ENCODE measurements at places on chromosomes 2 and 18. TPM values are rescaled to one million over a fixed set of nuclear protein-coding genes. Genes with fewer than 3 reads are reported as not detected.

- H3K27ac ChIP-seq = no peak overlapping the region
- no peak for DNase-seq
- no peaks in the 10 kb centered on the region for H3K4me1 ChIP-seq
- no peak overlapping the region for H3K4me3 ChIP-seq
- peaks cover 2% of the 10 kb centered on the region for H3K27me3 ChIP-seq
- H3K36me3 ChIP-seq = no peaks in the 10 kb centered on the region
Measured at GRCh38 chr18:35408843-35409261, 31.7 kb upstream of the ZNF396 start.

DNA sequence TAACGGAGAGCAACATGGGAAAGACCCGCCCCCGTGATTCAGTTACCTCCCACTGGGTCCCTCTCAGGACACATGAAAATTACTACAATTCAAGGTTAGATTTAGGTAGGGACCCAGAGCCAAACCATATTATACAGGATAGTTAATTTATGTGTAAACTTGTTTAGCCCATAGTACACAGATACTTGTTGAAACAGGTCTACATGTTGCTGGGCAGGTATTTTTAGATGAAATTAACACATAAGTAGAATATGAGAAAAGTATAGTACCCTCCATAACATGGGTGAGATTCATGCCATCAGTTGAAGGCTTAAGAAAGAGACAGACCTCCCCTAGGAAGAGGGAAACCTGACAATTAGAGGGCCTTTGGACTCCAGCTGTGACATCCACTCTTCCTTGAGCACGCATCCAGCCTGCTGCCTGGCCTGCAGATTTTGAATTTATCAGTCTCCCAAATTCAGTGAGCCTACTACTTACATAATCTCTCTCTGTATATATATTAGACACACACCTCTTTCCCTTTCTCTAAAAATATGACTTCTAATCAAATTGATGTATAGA, 463.5 kb upstream of the NETO1 start:
- no peaks in the 10 kb centered on the region for H3K27me3 ChIP-seq
- DNase-seq = no peak
- H3K36me3 ChIP-seq = no peaks in the 10 kb centered on the region
- no peak overlapping the region for H3K4me3 ChIP-seq

Gene SPP2
- total RNA-seq = not detected

GRCh38 chr2:190090148-190090547, 27.6 kb upstream of the MSTN start:
- no peak for DNase-seq
- H3K27me3 ChIP-seq = no peaks in the 10 kb centered on the region
- no peaks in the 10 kb centered on the region for H3K36me3 ChIP-seq
- no peaks in the 10 kb centered on the region for H3K4me1 ChIP-seq
- H3K4me3 ChIP-seq = no peak overlapping the region
- no peak overlapping the region for H3K27ac ChIP-seq

- H3K27me3 ChIP-seq = no peaks in the 10 kb centered on the region
- H3K36me3 ChIP-seq = no peaks in the 10 kb centered on the region
- DNase-seq = no peak
- H3K4me3 ChIP-seq = no peak overlapping the region
- no peak overlapping the region for H3K27ac ChIP-seq
Measured at GRCh38 chr2:21422050-21422449, 298.3 kb downstream of the TDRD15 start.

DNA sequence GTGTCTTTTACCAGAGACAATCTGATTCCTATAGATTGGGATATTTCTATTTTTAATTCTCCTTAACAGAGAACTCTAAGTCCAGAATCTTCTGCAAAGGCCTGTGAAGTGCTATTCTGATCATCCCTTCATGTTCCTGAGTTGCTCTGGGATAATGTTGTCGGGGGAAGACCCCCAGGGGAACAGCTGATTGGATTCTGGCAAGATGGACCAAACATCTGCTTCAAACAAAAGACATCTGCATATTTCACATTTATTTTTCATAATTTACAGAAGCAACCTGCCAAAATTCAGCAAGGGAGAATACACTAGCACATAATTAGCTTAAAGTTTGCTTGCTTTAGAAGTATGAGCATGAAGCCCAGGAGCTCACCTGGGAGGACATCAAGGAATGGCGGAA, 116.0 kb upstream of the ETAA1 start:
- H3K4me1 ChIP-seq = peaks cover 1% of the 10 kb centered on the region
- no peak overlapping the region for H3K27ac ChIP-seq
- H3K36me3 ChIP-seq = no peaks in the 10 kb centered on the region
- no peaks in the 10 kb centered on the region for H3K27me3 ChIP-seq

Gene TMEM163
- total RNA-seq = 1.9 TPM

Gene CHMP3
- 38.6 TPM for total RNA-seq

GRCh38 chr2:215680605-215681598, 245.0 kb upstream of the FN1 start:
- no peak overlapping the region for H3K4me3 ChIP-seq
- H3K27ac ChIP-seq = no peak overlapping the region
- H3K4me1 ChIP-seq = peaks cover 3% of the 10 kb centered on the region
- H3K27me3 ChIP-seq = no peaks in the 10 kb centered on the region
- no peaks in the 10 kb centered on the region for H3K36me3 ChIP-seq
- DNase-seq = no peak

DNA sequence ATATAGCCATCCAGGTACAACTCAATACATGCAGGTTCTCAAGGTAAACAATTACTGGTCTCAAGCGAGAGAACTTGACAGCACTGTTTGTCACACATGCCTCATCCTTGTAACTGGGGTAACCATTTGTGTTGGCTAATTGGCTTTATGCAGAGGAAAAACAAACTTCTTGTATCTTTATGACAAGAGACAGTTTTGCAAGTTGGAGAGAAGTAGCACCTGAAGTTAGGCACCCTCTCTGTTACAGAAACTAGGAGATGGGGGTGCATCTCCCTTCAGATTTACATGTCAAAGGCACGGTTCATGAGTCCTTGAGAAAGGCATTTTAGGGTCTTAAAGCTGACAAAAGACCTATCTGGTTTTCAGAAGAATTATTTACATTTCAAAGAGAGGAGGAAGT, 241.7 kb downstream of the CD226 start:
- H3K27me3 ChIP-seq = no peaks in the 10 kb centered on the region
- H3K27ac ChIP-seq = no peak overlapping the region
- no peak for DNase-seq

Gene NTSR2
- total RNA-seq = 3.8 TPM

GRCh38 chr2:120927265-120927628, 191.6 kb downstream of the GLI2 start:
- H3K4me3 ChIP-seq = no peak overlapping the region
- no peak overlapping the region for H3K27ac ChIP-seq
- no peaks in the 10 kb centered on the region for H3K36me3 ChIP-seq
- no peaks in the 10 kb centered on the region for H3K4me1 ChIP-seq

- H3K4me1 ChIP-seq = peaks cover 4% of the 10 kb centered on the region
- no peaks in the 10 kb centered on the region for H3K27me3 ChIP-seq
- H3K27ac ChIP-seq = no peak overlapping the region
- no peaks in the 10 kb centered on the region for H3K36me3 ChIP-seq
Measured at GRCh38 chr2:60552078-60552850, 1.2 kb downstream of the BCL11A start.

DNA sequence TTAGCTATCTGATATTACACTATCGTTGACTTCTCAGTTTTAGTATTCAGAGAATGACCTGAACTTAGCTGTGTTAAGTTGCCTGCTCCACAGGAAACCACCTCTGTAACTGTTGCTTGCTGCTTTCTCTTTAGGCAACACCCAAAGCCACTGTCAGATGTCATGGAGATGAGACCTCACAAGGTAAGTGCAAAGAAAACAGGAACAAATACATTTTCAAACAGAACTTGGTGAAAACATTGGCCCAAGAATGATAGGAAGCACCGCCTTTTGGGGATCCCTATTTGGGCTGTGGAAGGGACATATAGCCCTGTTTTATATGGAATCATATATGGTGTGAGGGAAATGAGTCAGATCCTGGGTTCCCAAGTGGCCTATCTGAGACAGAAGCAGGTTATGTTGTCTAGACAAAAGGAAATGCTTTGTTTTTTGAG, 143.4 kb downstream of the UBE2E3 start:
- no peak for DNase-seq
- H3K4me3 ChIP-seq = no peak overlapping the region
- H3K27me3 ChIP-seq = no peaks in the 10 kb centered on the region
- H3K36me3 ChIP-seq = no peaks in the 10 kb centered on the region
- H3K27ac ChIP-seq = no peak overlapping the region

Gene REG3G
- total RNA-seq = not detected

GRCh38 chr18:46915800-46916550, 1.3 kb downstream of the PIAS2 start:
- peaks cover 5% of the 10 kb centered on the region for H3K4me1 ChIP-seq
- peak overlapping the region; percentile 62 for H3K4me3 ChIP-seq
- no peaks in the 10 kb centered on the region for H3K27me3 ChIP-seq
- no peak for DNase-seq
- no peaks in the 10 kb centered on the region for H3K36me3 ChIP-seq
- no peak overlapping the region for H3K27ac ChIP-seq

- H3K4me3 ChIP-seq = no peak overlapping the region
- no peaks in the 10 kb centered on the region for H3K27me3 ChIP-seq
- H3K4me1 ChIP-seq = peaks cover 2% of the 10 kb centered on the region
- no peak for DNase-seq
- H3K27ac ChIP-seq = no peak overlapping the region
Measured at GRCh38 chr2:190809876-190810525, 70.6 kb upstream of the GLS start.

Gene HOXD13
- total RNA-seq = not detected

DNA sequence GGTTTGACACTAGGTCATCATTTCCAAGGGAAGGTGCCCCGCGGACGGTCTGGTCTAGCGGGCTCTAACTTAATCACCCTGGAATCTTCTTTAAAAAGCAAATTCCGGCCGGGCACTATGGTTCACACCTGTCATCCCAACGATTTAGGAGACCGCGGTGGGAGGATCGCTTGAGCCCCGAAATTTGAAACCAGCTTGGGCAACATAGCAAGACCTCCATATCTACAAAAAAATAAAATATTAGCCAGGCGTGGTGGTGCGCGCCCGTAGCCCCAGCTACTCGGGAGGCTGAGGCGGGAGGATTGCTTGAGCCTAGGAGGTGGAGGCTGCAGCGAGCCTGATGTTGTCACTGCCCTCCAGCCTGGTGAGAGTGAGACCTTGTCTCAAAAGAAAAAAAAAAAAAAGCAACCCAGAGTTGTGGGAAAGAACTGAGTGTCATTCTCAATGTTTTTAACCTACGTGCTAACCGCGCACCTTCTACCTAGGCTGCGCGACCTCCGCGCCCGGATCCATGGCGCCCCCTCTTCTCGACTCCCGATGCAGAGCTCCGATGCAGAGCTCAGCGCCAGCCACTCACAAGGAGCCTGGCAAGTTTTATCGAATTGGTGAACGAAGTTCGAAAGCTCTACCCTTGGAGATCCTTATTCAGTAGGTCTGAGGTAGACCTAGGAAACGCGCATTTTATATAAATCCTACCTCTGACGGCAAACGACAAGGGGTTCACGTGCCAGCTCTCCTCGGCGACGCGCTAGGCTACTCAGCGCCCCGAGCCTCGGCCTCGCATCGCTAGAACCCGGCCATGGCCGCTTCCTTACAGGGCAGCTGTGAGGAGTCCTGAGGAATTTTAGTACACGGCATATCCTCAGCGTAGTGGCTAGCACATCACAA, 888 bp upstream of the TWSG1 start:
- H3K4me1 ChIP-seq = no peaks in the 10 kb centered on the region
- H3K27me3 ChIP-seq = no peaks in the 10 kb centered on the region
- H3K36me3 ChIP-seq = no peaks in the 10 kb centered on the region
- peak; percentile 50 for DNase-seq

DNA sequence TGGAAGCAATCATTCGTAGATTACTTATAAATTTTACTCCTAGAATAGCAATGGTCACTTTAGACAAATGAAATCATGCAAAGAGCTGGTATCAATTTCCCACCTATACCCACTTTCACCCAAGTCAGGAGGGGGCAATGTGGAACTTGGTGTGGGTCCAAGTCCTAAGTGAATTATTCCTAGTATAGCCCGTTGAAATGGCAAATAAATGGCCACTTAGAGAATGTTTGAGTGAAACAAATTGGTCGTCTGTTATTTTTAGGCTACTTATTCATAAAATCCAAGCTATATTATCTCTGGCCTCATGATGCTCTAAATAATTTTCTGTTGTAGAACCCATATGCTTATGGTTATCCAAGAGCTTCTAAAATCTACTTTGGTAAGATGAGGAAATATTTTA, 98.1 kb downstream of the MYO3B start:
- no peaks in the 10 kb centered on the region for H3K27me3 ChIP-seq
- H3K27ac ChIP-seq = no peak overlapping the region
- no peaks in the 10 kb centered on the region for H3K36me3 ChIP-seq
- no peak overlapping the region for H3K4me3 ChIP-seq
- DNase-seq = no peak
- H3K4me1 ChIP-seq = no peaks in the 10 kb centered on the region

GRCh38 chr2:197152451-197153228, 157.9 kb downstream of the ANKRD44 start:
- no peak overlapping the region for H3K4me3 ChIP-seq
- H3K27ac ChIP-seq = no peak overlapping the region
- H3K27me3 ChIP-seq = no peaks in the 10 kb centered on the region
- no peaks in the 10 kb centered on the region for H3K36me3 ChIP-seq
- H3K4me1 ChIP-seq = no peaks in the 10 kb centered on the region

DNA sequence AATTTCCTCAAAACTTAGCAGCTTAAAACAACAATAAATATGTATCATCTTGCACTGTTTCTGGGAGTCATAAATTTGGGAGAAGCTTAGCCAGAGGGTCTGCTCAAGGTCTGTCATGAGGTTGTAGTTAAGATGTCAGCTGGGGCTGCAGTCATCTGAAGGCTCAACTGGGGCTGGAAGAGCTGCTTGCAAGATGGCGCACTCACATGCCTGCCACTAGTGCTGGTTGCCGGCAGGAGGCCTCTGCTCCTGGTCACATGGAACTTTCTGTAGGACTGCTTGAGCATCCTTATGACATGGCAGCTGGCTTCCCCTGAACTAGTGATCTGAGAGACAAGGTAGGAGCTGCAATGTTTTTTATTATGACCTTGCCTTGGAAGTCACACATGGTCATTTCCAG, 215.5 kb upstream of the HAAO start:
- H3K27me3 ChIP-seq = no peaks in the 10 kb centered on the region
- H3K4me3 ChIP-seq = no peak overlapping the region
- H3K4me1 ChIP-seq = no peaks in the 10 kb centered on the region
- H3K27ac ChIP-seq = no peak overlapping the region
- no peaks in the 10 kb centered on the region for H3K36me3 ChIP-seq
- no peak for DNase-seq

- H3K27ac ChIP-seq = no peak overlapping the region
- DNase-seq = no peak
- no peaks in the 10 kb centered on the region for H3K27me3 ChIP-seq
- H3K4me1 ChIP-seq = no peaks in the 10 kb centered on the region
Measured at GRCh38 chr2:24613154-24613814, 122.2 kb downstream of the NCOA1 start.

All from ovary (tissue), 10 donors.